Vagina (tissue), 2 donors: ENCODE measurements at places on chromosomes 2 and 18. TPM values are rescaled to one million over a fixed set of nuclear protein-coding genes. Genes with fewer than 3 reads are reported as not detected.

DNA sequence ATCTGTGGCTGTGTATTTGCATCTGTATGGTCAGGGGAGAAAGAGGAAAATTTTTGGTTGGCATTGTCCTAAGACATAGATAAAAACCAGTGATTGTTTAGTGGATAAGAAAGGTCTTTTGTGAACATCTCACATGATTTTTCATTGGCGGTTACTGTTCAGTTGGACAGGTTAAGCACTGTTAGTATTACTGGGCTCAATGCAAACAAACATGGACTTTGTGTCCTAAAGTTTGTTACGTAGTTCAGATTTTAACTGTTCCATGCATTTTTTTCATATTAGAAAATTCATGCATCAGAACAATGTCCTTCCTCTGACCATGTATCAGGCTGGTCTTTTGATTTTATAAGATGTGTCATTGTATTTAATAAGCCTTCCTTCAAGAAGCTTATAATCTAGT lies 368.0 kb downstream of the MEIS1 start:
- H3K36me3 ChIP-seq: no peaks in the 10 kb centered on the region
- H3K27ac ChIP-seq: no peak overlapping the region
- H3K27me3 ChIP-seq: no peaks in the 10 kb centered on the region
- no peak for DNase-seq

DNA sequence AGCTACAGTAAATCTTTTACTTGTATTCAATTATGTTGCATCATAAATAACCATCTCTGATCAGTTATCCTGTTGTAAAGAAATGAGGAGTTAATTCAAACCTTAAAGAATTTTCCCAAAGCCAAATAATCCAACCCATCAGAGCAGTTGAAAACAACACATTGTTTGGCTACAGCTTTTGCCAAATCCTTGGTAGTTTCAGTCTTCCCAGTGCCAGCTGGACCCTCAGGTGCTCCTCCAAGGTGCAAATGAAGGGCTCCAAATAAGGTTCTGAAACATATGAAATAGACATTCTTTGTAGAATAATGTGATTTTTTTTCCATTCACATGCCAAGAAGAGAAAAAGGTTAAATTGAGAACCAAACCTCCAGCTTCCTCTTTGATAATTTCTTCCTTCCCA lies 158.7 kb downstream of the DNAH7 start:
- no peaks in the 10 kb centered on the region for H3K27me3 ChIP-seq
- no peaks in the 10 kb centered on the region for H3K36me3 ChIP-seq
- no peak overlapping the region for H3K27ac ChIP-seq
- DNase-seq: no peak

- H3K4me3 ChIP-seq: peak overlapping the region; percentile 97
- no peak for DNase-seq
- H3K4me1 ChIP-seq: peaks cover 42% of the 10 kb centered on the region
- no peaks in the 10 kb centered on the region for H3K27me3 ChIP-seq
- peak overlapping the region; percentile 95 for H3K27ac ChIP-seq
These were observed 468 bp downstream of the PIKFYVE start for GRCh38 chr2:208266553-208266893.

DNA sequence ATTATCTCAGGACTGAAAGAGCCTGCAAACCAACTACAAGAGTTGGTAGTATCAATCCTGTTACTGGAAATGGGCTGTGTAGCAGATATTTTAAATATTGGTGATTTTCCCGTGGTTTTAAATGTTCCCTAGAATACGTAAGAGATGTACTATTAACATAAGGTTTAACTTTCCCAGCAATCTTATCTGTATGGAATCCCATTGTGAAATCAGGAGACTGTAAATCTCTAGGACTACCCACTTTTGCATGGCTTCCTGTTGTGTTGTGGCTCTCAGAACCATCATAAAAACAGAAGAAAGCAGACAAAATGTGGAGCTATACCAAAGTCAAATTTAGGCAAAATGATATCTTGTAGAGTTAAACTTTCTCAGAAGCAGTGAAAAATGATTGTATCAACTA lies 641.5 kb upstream of the SETBP1 start:
- DNase-seq: no peak
- H3K4me1 ChIP-seq: no peaks in the 10 kb centered on the region
- no peak overlapping the region for H3K27ac ChIP-seq
- no peak overlapping the region for H3K4me3 ChIP-seq

- H3K4me3 ChIP-seq: no peak overlapping the region
- no peak overlapping the region for H3K27ac ChIP-seq
- DNase-seq: no peak
- H3K36me3 ChIP-seq: no peaks in the 10 kb centered on the region
These were observed 38.3 kb downstream of the ZEB2 start for GRCh38 chr2:144481666-144482065.

- DNase-seq: peak; percentile 61
- no peak overlapping the region for H3K4me3 ChIP-seq
- no peaks in the 10 kb centered on the region for H3K36me3 ChIP-seq
- H3K4me1 ChIP-seq: no peaks in the 10 kb centered on the region
These were observed 173.0 kb downstream of the SP3 start for GRCh38 chr2:173792166-173792565.

DNA sequence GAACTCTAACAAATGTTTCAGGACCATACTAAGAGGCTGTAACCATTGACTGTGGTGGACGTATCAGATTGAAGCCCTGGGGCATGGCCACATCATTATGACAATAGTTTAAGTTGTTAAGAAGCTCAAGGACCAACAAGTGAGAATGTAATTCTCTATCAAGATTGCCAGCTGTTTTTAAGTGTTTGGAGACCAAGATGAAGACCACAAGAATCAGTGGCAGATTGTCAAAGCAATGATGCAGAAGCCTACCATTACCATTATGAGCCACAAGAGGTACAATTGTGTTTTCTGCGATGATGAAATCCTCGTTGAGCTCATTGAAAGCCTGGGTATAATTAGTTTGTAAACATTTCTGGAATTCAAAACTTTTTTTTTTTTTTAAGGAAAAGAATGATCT lies 261.1 kb upstream of the ZEB2 start:
- H3K4me1 ChIP-seq: no peaks in the 10 kb centered on the region
- no peaks in the 10 kb centered on the region for H3K27me3 ChIP-seq
- no peak for DNase-seq
- no peak overlapping the region for H3K4me3 ChIP-seq
- H3K36me3 ChIP-seq: no peaks in the 10 kb centered on the region

DNA sequence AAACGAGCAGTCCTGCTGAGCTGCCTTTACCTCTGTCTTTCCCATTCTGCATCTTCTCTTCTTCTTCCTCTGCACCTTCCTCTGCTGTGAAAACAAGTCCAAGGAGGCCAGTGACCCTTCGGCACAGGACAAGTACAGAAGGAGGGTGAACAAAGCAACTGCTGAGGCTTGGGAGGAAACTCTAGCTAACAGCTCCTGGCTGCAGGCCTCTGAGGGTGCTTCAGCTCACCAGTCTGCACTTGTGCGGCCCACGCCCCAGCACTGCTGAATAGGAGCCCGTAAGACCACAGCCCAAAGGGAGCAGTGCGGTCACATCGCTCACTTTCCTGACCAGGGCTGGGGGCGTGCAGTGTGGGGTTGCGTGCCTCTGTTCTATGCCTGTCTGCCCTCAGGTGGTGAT lies 42.1 kb upstream of the DNMT3A start:
- no peak overlapping the region for H3K27ac ChIP-seq
- no peaks in the 10 kb centered on the region for H3K36me3 ChIP-seq
- peak; percentile 49 for DNase-seq
- no peaks in the 10 kb centered on the region for H3K27me3 ChIP-seq

DNA sequence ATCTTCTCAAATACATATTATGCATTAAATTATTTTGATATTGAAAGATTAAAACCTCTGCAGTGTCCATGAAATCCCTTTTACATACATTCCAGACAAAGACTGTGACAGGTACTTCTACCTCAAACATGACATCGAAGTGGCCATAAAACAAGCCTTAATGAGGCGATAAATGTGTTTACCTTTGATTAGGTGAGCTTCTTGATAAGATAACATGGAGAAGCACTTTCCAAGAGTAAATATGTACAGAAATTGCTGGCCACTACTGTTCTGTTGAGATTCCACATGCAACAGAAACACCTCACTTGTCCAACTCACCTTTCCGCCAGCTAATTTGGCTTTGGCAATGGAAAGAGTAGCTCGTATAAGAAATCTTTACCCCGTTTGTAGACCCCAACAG lies 55.2 kb downstream of the ZEB2 start:
- no peak overlapping the region for H3K27ac ChIP-seq
- DNase-seq: no peak
- H3K4me3 ChIP-seq: no peak overlapping the region
- no peaks in the 10 kb centered on the region for H3K27me3 ChIP-seq
- H3K36me3 ChIP-seq: no peaks in the 10 kb centered on the region

DNA sequence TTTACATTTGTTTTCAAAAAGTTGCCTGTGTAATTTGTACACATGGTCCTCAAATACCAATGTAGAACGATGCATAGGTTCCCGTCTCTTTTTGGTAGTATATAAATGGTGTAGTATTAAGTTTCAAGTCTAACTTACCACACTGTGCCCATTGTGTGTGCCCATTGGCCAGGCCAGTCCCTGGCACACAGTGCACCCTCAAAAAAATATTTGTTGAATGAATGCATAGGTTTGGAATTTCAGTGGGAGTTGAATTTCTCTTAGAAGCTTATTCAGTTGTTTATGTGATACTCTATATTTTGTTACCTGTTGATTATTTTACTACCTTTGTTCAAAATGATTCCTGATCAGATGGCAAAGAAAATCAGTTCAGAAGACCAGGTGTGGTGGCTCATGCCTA lies 30.1 kb downstream of the IDH1 start:
- no peak for DNase-seq
- no peaks in the 10 kb centered on the region for H3K36me3 ChIP-seq
- no peaks in the 10 kb centered on the region for H3K4me1 ChIP-seq

GRCh38 chr2:69958480-69958879 lies 3.0 kb downstream of the ASPRV1 start:
- H3K4me1 ChIP-seq: no peaks in the 10 kb centered on the region
- no peaks in the 10 kb centered on the region for H3K27me3 ChIP-seq
- H3K36me3 ChIP-seq: no peaks in the 10 kb centered on the region
- no peak overlapping the region for H3K4me3 ChIP-seq

DNA sequence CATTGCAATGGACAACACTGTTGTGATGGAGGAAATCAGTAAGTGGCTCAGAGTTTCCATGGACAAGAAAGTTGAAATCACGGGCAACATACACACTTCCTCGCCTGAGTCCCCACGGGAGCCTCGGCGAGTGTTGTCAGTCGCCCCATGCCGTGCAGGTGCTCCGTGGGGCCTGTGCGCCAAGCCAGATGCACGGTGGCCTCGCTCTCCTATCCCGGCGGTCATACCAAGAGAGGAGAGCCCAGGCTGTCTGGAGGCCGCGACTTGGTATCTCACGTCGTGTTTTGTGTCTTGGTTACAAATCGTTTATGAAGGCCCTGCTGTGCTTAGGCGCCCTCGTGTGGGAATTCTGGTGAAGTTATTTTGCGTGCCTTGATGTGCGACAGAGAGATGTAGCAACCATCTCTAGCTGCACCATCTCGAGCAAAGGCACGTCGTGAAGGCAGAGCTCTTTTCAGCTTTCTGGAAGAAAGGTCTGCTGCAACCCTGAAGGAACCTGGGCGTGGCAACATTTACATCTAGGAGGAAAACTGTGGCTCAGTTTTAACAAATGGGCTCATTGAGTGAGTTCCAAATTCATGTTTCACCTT lies 21.8 kb downstream of the ATG4B start:
- no peak overlapping the region for H3K27ac ChIP-seq
- H3K4me3 ChIP-seq: no peak overlapping the region
- H3K27me3 ChIP-seq: no peaks in the 10 kb centered on the region
- H3K4me1 ChIP-seq: no peaks in the 10 kb centered on the region
- DNase-seq: no peak

GRCh38 chr2:168592181-168592831 lies 136.2 kb downstream of the CERS6 start:
- no peak for DNase-seq
- no peaks in the 10 kb centered on the region for H3K36me3 ChIP-seq
- H3K4me1 ChIP-seq: no peaks in the 10 kb centered on the region
- no peak overlapping the region for H3K27ac ChIP-seq
- no peak overlapping the region for H3K4me3 ChIP-seq

- no peak overlapping the region for H3K4me3 ChIP-seq
- no peaks in the 10 kb centered on the region for H3K27me3 ChIP-seq
- H3K4me1 ChIP-seq: peaks cover 12% of the 10 kb centered on the region
- DNase-seq: no peak
- no peaks in the 10 kb centered on the region for H3K36me3 ChIP-seq
These were observed 8.4 kb upstream of the LIMS2 start for GRCh38 chr2:127683757-127684156.

The SKA1 gene
- 0.74 TPM for total RNA-seq

The ABCG5 gene
- not detected for total RNA-seq

The ALLC gene
- total RNA-seq: not detected

The GCG gene
- not detected for total RNA-seq

The SMPD4 gene
- 45.2 TPM for total RNA-seq

The MALL gene
- total RNA-seq: 56.7 TPM

The UGT1A9 gene
- not detected for total RNA-seq
